NCI-H82 (cell line): ENCODE measurements at places on chromosomes 12 and 14.

- DNase-seq = no peak
These were observed 186.6 kb upstream of the DIO3 start for GRCh38 chr14:101374373-101375338.

DNA sequence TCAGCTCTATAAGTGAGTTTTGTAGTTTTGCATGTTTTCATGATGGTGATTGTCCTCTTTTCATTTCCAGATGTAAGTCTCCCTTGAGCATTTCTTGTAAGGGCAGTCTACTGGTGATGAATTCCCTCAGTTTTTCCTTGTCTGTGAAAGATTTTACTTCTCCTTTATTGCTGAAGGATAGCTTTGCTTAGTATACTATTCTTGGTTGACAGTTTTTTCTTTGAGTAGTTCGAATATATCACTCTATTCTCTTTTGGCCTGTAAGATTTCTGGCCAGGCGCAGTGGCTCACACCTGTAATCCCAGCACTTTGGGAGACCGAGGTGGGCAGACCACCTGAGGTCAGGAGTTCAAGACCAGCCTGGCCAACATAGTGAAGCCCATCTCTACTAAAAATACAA is 23.6 kb downstream of the SIX4 start:
- DNase-seq = no peak

DNA sequence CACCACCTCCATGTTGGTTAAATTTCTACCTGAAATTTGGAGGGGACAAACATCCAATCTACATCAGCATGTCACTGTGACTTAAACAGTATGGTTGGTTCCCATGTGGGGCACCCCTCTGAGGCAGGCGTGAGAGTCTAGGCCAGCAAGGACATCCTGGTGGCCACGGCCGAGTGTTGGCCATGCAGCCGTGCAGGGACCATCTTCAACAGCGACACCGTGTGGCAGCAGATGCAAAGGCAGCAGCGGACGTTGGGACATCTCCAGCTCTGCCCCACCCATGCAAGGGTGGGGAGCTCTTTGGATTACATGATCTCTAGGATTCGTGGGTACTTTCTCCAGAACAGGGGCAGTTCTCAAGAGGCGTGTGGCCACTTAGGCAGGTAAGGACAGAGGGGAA is 49.8 kb downstream of the NOC4L start:
- no peak for DNase-seq

DNA sequence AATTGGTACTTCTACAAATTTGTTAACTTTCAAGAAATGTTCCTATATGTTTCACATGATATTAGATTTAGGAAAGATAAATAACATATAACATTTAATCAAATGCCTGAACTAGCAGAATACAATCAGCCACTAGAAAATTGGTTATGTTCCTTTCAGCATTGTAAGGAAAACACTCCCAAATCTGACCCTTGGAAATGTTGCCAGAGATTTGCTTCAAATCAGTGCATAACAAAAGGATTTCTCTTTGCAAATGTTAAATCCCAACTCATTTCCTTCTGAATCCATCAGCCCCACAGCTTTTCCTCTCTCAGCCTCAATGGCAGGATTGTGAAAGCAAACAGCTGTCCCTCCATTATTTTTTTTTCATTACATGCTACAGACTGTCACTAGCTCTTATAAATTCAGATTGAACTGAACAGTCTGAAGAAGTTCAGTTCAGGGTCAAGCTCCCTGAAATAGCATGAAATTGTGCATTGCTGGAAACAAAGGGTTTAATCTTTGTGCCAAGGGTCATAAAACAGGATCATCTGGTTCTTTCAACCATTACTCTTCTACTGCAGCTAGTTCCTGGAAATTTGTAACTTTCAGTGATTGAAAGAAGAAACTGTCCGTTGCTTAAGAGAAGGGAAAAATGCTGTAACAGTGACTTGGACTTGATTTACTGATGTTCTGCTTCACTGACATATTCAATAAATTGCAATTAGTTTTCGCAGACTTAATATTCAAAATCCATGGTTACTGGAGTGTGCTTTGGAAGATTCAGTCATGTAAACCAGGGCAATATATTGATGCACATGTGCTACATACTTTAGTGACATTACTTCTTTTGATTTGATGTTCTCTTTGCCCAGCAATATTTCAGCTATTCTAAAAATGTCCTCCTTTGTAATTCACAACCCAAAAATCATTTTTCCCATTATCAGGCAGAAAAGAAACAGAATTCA is 246.4 kb downstream of the RPL10L start:
- peak; percentile 12 for DNase-seq

DNA sequence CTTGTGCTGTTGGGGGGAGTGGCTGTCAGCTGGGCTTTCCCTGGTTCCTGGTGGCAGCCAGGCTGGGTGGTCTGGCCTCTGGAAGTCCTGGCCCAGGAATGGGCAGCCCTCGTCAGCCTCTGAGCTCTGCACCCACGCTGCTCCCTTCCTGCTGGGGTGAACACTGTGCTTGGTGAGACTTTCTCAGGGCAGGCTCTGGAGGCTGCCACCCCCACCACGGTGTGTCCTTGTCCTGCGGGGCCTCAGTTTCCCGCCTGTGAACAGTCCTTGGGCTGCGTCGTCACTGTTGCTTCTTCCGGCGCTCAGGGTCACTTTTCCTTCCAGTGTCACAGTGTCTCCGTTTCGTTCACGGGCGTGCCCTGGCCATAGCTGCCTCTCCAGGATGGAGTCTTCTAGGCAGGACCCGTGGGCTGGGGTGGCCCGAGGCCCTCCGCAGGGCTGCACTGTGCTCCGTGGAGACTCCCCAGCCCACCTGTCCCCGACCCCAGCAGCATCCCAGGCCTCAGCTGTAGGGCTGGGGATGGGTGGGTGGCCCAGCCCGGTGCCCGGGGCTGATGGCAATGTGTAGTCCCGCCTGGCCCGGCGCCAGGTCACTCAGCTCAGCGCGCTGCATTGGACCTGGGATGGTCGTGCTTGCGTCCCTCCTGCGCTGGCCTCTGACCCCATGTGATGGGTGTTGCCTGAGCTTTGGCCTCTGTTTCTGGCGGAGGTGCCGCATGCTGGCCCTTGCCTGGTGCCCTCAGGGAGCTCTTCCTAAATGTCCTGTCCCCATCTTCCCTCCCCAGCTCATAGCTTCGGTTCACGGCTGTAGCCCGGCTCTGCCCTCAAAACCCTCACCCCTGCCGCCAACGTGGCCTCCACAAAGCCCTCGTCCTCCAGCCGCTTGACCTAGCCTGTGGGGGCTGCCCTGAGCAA is 6.8 kb downstream of the KIF26A start:
- DNase-seq = no peak

- DNase-seq = no peak
These were observed 80.5 kb upstream of the TBX3 start for GRCh38 chr12:114764510-114764909.

GRCh38 chr12:108727868-108728735 is 3.2 kb downstream of the CORO1C start:
- no peak for DNase-seq

GRCh38 chr14:44403193-44403592 is 103.9 kb downstream of the FSCB start:
- DNase-seq = no peak

DNA sequence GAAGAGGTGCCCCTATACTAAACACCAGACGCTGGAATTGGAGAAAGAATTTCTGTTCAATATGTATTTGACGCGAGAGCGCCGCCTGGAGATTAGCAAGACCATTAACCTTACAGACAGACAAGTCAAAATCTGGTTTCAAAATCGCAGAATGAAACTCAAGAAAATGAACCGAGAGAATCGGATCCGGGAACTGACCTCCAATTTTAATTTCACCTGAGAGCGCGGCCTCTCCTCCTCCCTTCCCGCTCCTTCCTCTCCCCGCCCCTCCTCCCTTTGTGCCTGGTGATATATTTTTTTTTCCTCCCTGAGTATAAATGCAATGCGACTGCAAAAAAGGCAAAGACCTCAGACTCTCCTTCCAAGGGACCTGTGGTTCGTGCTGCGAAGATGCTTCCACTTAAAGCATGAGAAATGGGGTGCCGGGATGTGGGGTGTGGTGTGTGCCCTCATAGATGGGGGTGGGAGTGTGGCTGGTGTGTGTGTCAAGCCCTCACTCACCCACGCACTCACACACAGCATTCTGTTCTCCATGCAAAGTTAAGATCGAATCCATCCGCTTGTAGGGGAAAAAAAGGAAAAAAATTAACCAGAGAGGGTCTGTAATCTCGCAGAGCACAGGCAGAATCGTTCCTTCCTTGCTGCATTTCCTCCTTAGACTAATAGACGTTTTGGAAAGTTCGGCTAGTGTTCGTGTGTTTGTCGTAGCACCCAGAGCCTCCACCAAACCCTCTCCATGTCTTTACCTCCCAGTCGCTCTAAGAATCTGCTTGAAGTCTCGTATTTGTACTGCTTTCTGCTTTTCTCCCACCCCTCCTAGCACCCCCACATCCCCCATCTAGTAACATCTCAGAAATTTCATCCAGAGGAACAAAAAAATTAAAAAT is 4.5 kb downstream of the HOXC10 start:
- peak; percentile 60 for DNase-seq

DNA sequence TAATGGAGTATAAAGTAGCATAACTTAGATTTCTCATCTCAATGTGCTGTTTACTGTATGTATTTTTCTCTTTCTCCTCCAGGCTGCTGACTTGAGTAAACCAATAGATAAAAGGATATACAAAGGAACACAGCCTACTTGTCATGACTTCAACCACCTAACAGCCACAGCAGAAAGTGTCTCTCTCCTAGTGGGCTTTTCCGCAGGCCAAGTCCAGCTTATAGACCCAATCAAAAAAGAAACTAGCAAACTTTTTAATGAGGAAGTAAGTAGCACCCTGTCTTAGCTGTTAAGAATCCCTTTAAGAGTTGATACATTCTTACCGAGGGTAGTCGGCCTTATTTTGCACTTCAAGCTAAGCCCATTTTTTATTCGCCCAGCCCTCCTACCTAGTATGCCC is 55.2 kb downstream of the WDR20 start:
- no peak for DNase-seq

DNA sequence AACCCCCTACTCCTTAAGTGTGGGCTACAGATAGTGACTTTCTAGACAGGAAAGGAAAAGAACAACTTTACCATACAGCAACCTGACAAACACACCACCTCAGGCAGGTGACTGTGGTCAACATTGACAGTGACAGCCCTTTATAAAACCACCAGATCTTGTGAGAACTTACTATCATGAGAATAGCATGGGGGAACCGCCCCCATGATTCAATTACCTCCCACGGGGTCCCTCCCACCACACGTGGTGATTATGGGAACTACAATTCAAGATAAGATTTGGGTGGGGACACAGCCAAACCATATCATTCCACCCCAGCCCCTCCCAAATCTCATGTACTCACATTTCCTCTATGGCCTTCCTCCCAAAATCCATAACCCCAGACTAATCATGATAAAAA is 16.3 kb downstream of the OR10P1 start:
- no peak for DNase-seq

- DNase-seq = no peak
These were observed 7.7 kb downstream of the UBC start for GRCh38 chr12:124906606-124907261.

DNA sequence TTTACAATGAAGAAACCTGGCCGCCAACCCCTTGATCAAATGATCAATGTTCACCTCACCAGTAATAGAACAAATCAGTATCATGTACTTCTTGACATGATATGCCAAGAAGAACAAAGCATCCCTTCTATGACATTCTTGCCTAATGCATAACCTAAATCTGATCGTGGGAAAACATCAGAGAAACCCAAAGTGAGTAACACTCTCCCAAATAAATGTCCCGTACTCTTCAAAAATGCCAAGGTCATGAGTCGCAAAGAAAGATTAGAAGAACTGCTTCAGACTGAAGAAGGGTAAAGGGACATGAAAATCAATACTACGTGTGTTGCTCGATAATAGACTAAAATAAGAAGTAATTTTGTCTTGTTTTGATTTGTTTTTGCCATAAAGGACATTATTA is 11.4 kb upstream of the SLC25A3 start:
- no peak for DNase-seq

DNA sequence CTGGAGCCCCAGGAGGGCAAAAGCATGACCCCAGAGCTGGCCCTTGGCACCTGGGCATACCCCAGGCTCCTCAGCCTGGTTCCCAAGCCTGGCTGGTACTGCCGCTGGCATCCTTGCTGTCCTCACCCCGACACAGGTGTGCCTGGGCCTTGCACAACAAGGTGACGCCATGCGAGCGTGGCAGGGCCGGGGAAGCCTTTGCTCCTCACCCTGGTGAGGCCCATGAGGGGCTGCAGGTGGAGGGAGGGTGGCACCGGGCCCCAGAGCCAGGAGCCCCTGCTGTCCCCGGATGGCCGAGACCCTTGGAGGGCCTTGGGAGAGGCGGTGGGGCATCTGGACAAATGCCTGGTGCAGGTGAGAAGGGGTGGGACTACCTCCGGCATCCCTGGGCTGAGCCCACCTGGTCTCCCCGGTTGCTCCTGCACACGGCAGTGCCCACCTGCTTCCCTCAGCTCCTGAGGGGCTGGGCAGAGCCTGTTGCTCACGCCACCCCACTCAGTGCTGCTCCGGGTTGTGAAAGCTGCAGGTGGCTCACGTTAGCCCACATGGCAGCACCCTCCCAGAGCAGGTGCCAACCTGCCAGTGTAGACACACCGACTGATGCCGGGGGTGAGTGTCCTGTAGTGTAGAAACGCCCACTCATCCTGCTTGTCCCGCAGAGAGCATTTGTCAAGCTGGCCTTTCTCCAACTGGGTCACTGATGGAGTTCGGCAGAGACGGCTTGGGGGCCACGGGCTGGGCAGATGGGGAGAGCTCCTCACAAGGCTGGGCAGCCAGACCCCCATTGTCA is 24.6 kb upstream of the KIF26A start:
- no peak for DNase-seq

- DNase-seq = no peak
These were observed 468.7 kb upstream of the FLRT2 start for GRCh38 chr14:85061256-85061655.

DNA sequence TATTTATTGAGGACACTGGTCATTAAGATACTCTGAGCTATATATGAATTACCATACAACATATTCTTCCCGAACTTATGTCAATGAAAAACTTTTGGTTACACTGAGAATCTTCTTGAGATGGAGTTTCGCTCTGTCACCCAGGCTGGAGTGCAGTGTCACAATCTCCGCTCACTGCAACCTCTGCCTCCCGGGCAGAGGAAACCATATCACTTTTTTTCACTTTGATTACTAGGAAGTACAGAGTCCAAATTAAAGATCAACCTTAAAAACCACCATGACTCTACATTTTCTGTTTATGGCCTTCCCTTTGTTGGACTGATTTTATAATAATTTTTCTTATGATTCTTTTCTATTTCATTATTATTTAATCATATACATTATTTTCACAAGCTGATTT is 336.5 kb downstream of the FSCB start:
- DNase-seq = no peak

- DNase-seq = no peak
These were observed 2.3 kb upstream of the GARIN2 start for GRCh38 chr14:67186789-67187584.

DNA sequence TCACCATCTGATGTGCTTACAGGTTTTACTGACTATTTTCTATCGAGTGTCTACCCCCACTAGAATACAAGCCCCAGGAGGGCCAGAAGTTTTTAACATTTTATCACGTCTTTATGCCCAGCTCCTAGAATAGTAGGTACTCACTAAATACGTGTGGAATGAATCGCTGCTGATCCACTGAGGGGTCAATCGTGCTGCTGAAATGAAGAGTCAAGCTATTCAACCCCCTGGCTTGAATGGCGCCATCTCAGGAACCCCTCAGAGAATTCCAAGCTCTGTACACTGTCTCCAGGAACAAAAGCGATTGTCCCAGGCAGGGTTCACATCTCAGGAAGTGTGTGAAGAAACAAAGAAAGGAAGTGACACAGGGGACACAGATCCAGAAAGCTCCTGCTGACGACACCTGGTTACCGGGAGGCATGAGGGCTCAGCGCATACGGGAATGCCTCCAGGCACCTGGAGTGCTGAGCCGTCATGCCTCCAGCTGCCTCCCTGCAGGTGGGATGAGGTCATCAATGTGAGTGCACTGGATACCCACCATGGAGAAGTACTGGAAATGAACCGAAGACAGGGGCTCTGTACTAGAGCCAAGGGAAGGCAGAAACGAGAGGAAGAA is 45.6 kb downstream of the PITPNM2 start:
- no peak for DNase-seq
